Daoy (cell line): ENCODE measurements at places on chromosomes 11 and 22. TPM values are rescaled to one million over a fixed set of nuclear protein-coding genes. Genes with fewer than 3 reads are reported as not detected.

Gene BBOX1
- not detected in 2 replicates for total RNA-seq

GRCh38 chr11:33658195-33658900, 42.3 kb downstream of the C11orf91 start:
- DNase-seq: peak; percentile 19

DNA sequence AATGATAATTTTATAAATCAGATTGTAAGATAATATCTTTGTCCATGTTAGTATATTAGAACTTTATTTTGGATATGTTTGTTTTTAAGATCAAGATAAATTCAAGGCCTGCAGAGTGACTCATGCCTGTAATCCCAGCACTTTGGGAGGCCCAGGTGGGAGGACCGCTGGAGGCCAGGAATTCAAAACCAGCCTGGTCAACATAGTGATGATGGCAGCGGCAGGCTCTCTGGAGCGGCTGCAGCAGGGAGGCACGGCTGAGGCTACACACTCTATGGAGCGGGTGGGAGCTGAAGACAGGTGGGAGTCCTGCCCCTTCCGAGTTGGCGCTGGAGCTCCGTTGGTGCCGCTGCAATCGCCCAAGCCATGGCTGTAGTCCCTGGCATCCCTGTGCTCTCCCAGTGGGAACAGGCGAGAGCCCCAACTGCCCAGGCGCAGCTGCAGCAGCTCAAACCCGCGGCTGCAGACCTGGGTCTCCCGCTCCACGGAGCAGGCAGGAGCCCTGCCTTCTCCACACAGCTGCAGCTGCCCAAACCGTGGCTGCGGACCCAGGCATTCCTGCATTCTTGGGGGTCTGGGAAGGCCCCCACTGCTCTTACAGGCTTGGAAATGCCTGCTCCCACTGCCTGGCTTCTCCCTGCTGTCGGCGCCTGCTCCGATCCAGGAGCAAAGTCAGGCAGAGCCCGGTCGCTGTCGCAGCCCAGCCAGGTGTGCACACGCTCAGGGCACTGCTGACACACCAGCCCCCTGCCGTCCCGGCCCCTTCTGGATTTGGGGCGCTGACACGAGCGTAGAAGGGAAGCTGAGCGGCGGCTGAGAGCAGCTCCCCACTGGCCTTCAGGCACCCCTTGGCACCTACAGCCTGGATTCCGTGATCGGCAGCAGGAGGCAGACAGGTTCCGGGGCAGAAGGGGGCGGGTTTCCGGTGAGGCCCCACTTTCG, 16.7 kb downstream of the C11orf54 start:
- DNase-seq: no peak

DNA sequence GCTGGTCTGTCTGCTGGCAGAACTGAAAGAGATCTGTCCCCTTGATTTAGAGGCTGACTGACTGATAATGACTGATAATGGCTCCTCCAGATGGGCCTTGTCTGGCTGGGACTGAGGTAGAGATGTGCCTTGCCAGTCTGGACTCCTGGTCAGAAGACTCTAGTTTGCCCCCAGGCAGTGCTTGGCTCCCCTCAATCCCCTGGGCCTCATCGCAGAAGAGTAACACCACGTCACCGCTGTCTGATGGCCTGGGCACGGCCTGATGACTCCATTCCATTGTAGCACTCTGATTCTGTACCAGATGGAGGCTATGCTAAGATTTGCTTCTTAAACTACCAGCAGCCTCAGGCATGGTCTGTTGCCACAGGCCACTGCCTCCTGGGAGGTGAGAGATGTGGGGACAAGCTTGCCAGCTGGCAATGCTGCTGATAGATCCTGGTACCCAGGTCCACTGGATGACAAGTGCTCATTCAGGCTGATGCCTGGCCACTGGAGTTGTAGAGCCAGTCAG, 19.1 kb downstream of the CYB5R2 start:
- DNase-seq: no peak

- DNase-seq: no peak
Observed at GRCh38 chr11:112024178-112024772, 933 bp upstream of the DLAT start.

DNA sequence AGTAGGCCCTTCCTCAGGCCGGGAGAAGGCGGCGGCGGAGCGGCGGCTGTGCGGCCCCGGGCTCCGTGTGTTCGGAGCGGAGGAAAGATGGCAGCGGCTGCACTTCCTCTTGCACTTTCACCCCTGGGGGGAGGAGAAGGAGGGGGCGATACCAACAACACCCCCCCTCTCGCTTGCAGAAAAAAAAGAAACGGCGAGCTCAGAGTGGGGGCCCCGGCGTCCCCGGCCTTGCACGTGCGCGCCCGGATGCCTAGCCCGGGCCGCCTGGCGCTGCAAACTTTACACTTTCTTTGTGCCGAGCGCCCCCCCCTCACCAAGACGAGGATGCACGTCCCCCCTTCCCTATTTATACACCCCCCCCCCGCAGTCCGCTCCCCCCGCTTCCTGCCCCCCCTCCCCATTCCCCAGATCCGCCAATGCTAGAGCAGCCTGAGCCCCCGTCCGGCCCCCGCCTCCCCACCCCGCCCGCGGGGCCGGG, at the start of gene PATZ1:
PATZ1 (minus strand) TSS at position 92 of the 478 bp plus-strand sequence. CDS start 744 bp downstream, outside the sequence.
- peak; percentile 82 for DNase-seq

DNA sequence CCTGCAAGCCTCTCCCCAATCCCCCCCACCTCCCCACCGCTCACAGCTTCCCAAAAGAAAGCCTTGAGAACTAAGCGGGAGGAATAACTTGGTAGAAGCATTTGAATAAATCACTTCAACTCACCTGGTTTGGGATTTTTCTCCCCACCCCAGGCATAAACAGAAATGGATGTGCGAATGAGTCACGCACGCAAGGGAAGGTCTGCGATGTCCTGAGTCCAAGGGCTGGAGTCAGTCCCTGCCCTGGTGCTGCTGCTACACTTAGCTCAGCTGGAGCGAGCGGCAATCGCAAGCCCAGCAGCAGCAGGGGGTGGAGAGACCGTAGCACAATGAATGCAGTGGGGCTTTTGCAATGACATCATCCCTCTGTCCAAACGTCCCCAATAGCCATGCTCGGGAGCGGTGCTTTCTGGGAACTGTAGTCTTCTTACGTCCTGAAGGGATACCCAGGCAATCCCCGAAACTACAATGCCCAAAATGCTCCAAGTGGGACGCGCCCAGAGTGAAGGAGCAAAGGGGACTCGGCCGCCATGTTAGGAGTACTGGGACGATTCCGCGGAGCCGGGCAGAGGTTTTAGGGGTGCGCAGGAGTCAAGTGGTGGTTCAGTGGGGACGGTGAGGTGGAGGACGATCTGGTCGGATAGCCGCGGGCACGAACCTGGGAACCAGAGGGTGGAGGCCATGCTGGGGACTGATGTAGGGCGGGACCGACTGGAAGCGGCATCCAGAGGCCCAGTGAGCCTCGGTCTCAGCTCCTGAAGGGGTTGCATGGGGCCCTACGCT, at the start of gene RAB30:
RAB30 (minus strand) TSS at position 331 of the 783 bp plus-strand sequence. CDS start 74,581 bp downstream, outside the sequence.
- peak; percentile 99 for DNase-seq

GRCh38 chr11:44268614-44269080, 41.3 kb downstream of the ALX4 start:
- no peak for DNase-seq

GRCh38 chr11:45615182-45615792, 50.1 kb downstream of the CHST1 start:
- no peak for DNase-seq

DNA sequence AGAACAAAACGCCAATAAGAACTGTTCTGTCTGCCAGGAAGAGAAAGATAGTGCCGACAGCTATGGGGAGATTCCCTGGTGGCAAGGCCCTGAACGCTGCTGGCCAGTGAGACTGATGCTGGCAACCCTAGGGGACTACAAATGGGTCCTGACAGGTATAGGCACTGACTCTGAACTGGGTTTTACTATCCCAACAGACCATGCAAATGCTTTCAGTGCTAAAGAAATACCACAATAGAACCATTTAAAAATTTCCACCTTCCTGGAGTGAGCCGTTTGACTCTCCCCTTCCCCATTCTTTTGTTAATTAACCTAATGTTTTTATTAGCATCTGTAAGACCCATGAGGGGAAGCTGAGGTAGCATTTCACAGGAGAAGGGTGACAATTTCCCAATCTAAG, 25.7 kb downstream of the USP28 start:
- no peak for DNase-seq

DNA sequence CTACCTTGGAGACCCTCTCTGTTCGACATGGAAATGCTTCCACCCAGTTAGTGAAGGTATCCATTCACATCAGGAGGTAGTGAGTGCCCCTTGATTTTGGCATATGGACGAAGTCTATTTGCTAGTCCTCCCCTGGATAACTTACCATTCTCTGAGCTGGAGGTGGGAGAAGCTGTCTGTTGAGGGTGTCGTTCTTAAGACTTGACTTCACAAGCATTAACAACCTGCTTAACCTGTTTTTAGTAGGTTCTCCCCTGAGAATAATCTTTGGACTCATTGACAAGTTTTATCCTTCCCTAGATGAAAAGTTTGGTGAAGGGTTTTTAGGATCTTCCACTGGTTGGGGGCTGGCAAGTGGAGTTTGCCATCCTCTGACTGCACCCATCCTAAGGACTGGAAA, 1053.8 kb upstream of the CNTN5 start:
- no peak for DNase-seq
